Vein endothelial cell (primary cell): ENCODE measurements at places on chromosomes 3 and 15. TPM values are rescaled to one million over a fixed set of nuclear protein-coding genes. Genes with fewer than 3 reads are reported as not detected.

Gene RETNLB
- not detected in 2 replicates for total RNA-seq

Gene CFAP20DC
- 1.2 and 1.3 TPM in 2 replicates for total RNA-seq

Gene KCNAB1
- total RNA-seq = 0.19 and 0.33 TPM in 2 replicates

Gene RAB43
- 37.2 and 43.1 TPM in 2 replicates for total RNA-seq

Gene TNFAIP8L3
- 74.1 and 83.4 TPM in 2 replicates for total RNA-seq
